ENCODE measurements at places on chromosomes 5 and 9.

DNA sequence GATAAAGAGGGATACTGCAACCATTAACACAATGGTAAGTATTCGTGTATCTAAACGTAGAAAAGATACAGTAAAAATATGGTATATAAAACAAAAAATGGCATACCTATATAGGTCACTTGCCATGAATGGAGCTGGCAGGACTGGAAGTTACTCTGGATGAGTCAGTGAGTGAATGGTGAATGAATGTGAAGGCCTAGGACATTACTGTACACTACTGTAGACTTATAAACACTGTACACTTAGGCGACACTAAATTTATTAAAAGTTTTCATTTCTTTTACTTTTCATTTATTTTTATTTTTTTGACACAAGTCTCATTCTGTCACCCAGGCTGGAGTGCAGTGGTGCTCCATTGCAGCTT lies 14.1 kb downstream of the TDRD7 start:
- no peak for DNase-seq

DNA sequence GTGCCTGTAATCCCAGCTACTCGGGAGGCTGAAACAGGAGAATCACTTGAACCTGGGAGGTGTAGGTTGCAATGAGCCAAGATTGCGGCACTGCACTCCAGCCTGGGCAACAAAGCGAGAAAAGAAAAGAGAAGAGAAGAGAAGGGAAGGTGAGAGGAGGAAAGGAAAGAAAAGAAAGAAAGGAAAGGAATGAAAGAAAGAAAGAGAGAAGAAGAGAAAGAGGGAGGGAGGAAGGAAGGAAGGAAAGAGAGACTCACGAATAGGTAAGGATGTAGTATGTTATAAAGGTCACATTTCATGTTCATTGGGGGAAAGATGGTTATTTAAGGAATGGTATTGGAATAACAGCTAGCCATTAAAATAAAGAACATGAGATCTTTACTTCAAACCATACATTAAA lies 10.4 kb upstream of the ANP32B start:
- DNase-seq, result no peak

GRCh38 chr9:20244271-20244670 lies 378.0 kb downstream of the MLLT3 start:
- no peak for DNase-seq

DNA sequence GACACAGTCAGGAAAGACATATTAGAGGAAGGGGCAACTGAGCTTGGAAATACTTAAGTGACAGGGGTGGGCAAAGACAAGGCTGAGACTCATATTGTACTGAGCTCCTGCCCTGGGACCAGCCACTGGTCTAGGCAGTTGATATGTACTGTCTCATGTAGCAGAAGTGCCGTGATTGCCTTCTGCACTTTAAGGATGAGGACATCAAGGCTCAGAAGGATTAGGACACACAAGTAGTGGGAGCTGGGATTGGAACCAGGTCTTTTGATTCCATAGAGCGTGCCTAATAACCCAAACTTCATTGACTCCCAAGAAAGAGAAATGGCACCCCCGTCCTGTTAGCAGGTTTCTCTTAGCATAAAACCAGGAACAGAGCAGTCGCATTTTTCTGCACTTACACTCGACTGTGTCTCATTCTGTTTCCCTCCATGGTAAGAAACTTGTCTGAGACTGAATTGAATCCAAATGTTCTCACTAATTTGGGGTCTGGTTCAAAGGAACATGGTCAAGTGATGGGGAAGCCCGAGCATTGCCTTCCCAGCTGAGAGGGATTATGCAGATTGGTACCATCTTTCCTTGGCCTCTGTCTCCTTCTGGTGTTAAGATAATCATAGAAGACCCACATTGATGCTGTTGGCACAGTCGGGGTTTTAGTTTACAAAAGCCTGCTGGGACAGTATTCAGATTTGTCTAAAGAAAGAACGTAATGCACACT lies 70.4 kb downstream of the ANGPTL2 start:
- DNase-seq, result no peak

GRCh38 chr5:57989378-57989777 lies 470.5 kb downstream of the PLK2 start:
- DNase-seq, result no peak

GRCh38 chr5:98763001-98763630 lies 10.3 kb upstream of the RGMB start:
- DNase-seq, result no peak

- no peak for DNase-seq
Observed at GRCh38 chr5:133360693-133361472, 251.5 kb downstream of the FSTL4 start.
